ENCODE measurements at places on chromosomes 4 and X.

DNA sequence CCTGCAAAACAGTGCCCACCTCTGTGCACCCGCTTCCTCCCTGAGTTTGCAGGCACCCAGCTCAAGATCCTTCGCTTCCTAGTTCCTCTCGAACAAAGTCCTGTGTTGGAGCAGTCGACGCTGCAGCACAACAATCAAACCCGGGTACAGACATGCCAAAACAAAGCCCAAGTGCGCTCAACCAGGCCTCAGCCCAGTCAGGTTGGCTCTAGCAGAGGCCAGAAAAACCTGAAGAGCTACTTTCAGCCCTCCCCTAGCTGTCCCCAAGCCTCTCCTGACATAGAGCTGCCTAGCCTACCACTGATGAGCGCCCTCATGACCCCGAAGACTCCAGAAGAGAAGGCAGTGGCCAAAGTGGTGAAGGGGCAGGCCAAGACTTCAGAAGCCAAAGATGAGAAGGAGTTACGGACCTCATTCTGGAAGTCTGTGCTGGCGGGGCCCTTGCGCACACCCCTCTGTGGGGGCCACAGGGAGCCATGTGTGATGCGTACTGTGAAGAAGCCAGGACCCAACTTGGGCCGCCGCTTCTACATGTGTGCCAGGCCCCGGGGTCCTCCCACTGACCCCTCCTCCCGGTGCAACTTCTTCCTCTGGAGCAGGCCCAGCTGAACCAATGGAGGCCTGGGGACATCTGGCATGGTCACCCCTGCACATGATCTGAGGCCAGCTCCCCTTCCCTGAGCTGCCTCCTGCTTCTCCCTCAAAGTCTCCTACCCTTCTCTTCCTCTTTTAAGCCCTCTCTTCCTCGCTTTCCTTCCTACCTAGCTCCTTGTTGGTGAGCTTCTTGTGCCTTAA, 6.9 kb downstream of the APEX2 start:
- DNase-seq = no peak

DNA sequence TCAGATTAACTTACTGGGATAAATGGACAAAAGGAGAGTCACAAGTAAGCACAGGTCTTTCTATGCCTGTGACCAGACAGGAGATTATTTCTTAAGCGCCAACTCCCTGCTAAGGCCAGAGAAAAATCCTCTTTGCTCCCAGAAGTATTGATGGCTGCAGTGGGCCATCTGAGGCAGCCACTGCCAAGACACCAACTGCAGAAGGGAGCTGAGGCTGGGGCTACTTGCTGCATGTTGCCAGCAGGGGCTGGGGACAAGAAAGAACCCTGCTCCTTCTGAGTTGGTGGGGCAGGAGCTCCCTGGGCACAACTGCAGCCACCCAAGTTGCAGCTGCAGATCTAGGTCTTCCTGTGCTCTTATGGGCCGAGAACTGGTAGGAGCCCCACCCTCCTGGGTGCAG, 1075.3 kb downstream of the PCDH18 start:
- DNase-seq = no peak

DNA sequence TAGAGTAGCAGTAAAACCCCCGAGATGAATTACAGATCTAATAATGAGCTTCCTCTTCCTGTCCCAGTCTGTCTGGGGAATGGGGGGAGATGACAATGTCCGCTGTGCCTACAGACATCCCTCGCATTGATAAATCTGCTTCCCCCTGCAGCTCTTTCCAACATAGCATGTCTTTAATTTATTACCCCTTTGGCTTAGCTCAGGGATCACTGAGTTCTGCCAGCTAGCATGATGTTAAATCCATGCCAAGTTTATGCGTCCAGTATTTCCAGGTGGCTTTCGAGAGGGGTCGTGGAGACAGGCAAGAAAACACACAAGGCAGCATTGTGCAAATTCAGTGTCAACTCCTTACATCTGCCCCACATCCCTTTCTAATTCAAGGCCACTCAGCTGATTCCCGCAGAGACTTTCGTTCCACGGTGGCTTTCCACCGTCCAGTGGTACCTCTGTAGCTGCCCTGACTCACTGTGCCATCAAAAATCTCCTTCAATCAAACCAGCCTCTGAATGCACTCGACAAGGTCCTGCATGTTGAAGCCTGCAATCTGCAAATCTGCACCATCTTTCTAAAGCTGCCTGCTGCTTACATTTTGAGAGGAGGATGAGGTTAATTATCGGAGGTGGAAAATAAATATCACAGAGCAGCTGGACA, 75.1 kb downstream of the MXRA5 start:
- DNase-seq = no peak

DNA sequence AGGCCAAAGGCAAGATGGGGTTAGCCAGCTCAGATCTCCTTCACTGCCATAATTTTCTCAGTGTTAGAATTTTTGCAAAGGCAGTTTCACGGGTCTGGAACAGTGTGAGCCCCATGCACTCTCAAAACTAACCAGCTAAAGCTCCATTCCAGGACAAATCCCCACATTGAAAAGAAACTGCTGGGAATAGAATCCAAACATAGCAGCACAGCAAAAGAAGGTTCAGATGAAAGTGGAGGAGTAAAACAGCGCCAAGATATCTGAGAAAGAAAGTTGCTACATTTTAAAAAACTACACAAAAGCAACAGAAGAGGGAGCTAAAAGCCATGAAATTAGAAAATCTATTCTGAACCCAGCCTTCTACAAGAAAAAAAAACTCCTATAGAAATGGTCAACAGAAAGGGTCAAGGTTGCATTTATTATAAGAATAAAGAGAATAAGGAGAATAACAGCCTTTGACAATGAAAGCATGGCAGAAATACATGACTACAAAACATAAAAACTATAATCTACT, 39.6 kb upstream of the SLC7A3 start:
- peak; percentile 7 for DNase-seq

DNA sequence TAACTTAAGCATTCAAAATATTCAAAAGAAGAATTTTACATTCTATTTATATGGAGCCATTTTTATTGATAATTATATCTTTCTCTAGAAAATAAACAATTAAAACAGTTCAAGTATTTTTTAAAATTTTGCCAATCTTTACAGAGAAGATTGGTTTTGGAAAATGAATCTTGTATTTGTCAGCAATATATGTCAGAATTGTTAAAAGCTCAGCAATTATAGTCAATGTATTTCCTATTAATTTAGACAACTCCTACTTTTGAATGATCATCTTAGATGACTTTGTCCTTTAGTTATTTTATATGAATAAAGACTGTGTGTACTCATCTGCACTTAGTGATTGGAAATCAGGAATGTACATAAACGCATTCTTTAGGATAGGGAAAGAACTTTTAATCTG, 223.9 kb upstream of the MAD2L1 start:
- no peak for DNase-seq

DNA sequence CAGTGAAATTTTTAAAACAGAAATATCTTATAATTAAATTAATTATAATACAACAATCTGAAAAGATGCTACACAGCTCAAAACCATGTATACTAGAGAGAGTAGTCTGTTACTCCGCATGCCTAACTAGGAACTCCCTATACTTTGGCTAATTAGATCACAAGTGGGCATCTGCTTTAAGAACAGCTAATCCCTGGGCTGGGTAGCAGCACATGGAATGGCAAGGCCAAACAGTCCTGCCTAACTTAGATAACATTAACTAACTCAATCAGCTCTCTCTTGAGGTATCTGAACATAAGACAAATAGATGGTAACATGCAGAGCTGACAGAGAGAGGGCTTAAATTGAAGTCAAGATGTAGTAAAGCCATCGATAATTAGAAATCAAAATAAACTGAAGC, 9.9 kb downstream of the CHIC2 start:
- no peak for DNase-seq

GRCh38 chr4:84493092-84493850, 5.8 kb downstream of the NKX6-1 start:
- DNase-seq = peak; percentile 56

DNA sequence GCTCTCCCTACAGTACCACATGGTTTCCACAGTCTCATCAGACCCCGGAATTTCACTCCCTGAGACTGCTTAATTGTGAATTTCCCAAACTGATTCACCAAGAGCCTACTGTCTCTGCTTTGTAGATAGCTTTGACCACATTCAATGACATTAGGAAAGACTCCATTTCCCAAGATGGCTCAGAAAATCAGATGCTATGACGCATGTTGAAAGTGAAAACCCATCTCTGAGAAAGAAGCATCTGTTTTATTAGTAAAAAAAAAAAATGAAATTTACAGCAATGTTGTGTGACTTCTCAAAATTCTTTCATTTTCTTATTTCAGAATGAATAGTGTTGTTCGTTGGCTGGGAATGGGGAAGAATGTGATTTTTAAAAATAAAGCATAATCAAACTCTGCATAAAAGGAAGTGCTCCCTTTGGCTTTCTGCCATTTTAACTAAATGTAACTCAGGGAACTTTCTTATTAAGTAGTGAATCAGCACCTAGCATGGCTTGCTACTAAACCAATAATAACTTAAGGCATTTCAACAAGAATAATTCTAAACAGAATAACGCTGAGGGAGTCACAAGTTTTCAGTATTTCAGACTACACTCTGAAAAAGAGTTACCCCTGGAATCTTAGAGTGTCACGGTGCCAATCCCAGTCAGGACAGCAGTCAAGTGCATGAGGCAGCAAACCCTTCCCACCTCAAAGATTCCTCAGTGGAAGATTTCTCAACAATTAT, 97.4 kb upstream of the MYOZ2 start:
- no peak for DNase-seq

DNA sequence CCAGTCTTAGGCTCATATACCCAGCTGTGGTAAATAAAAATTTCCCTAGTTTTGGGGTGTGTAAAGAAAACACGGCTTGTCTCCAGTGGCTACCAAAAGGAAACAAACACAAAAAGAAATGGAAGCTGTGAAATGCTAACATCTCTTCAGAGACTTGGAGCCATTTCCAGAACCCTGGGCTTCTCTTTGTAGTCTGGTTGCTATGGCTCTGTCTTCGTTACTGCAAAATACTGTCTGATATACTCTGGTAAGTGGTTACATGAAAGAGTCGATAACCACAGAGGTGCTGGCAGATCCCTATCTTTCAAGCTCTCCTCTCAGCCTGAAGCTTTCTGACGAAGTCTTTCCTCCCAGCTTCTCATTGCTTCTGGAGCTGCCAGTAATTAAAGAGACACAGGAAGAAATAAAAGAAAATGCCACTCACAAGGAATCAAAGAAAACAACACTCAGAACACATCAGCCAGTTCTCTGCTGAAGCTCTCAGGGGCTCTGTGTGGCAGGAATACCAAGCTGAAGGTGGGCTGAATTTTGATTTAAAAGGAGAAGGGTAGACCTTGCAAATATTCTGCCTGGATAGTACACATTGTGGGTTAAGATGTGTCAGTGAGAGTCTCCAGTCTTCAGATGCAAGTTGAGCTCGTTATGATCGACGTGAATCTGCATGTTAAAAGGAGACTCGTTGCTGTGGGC, 107.6 kb upstream of the FAM9C start:
- DNase-seq = peak; percentile 40

- DNase-seq = no peak
Measured at GRCh38 chrX:153820601-153821000, 9.7 kb downstream of the PDZD4 start.

DNA sequence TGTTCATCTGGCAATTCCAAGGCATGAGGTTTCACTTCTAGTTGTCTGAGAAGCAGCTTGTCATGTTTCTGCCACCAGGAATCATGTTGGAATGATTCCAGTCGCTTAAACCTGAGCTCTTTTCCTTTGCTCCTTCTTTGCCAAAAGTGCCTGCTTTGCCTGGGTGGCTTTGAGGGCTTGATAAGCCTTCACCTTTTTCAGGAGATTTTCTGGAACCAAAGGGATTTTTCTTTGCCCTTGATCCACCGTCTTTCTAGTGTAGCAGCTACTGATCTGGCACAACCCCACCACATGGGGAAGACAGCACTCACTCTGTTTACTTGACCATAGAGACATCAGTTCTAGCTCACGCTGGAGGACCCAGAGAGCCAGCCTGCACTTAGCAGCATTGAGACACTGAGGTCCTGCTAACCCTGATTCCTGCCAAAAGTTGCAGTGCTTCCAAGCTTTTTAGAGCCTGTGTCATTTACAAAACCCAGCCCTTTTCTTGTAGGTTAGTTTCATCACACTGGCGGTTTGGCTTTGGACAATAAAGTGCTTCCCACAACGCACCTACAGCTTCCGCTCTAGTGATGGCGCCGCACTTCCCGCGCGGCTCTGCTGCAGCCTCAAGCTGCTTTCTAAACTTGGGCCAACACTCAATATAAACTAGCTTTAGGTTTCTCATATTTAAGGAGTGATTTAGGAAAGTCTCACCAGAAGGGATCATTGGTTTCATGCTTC, 7.3 kb upstream of the CCNI start:
- no peak for DNase-seq

- DNase-seq = no peak
Measured at GRCh38 chrX:20378233-20378920, 111.7 kb upstream of the RPS6KA3 start.

DNA sequence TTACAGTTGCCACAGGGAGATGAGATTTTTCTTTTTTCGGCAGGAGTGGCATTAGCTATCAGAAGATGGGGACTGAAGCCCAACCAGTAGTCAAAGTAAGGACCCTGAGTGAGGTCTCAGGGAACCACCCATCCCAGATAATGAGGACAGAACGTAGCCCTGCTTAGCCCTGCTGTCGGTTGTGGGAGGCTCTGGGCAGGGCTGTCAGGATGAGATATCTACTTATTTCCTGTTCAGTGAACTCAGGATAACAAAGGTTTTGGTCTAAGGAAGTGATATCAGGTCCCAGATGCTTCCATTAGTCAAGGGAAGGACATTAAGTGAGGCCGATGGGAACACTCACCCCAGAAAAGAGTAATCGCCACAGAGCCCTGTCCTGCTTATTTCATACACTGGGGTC, 2.3 kb downstream of the MAGEB16 start:
- DNase-seq = no peak
